ENCODE measurements at places on chromosomes 7 and 10.

DNA sequence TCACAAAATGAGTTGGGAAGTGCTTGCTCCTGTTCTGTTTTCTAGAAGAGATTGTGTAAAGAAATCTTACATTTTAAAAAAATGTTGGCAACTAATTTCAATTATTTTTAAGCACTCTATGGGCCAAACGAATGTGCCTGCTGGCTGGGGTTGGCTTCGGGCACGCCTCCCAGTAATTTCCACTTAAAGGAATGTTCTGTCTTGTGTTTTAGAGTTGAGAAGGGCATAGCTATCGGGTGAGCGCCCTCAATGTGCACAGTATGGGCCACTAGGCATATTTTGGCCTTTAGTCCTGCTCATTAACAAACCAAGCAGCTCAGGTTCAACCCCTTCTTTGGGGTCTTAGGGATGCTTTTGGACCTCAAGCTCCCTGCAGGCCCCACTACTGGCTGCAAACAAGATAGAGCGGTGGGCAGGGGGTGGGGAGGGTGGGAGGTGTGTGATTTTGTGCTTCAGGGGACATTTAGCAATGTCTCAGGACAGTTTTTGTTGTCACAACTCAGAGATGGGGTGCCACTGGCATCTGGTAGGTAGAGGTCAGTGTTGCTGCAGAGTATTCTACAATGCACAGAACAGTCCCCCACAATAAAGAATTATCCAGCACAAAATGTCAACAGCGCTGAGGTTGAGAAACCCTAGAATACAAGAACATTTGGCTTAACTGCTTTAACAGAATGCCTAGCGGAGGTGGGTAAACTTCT lies 40.7 kb downstream of the TACC2 start:
- no peak for DNase-seq

DNA sequence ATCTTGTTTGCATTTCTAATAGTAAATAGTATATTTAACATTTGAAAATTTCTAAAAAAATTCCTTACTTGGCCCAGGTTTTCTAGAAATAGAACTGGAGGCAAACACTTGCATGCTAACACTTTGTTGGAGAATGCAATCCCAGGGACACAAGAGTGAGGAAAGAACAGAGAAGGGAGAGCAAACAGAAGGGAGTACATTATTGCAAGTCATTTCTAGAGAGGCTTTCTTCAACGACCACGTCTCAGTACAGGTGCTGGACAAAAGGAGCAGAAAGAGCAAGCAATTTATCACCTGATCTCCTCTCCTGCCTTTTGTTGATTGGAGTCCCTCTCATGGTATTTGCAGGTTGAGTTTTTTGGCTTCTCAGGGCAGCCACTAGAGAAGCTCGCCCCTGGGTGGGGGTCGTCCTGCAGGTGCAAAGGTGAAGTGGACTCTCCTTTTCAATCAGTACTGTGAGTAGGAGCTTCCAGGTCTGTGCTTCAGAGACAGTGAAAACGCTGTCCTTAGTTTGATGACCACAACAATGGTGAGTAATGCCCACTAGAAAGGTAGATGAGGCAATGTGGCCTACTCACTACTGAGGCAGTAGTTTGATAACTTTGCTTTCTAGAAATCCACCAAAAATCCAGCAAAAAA lies 5.2 kb downstream of the CPED1 start:
- no peak for DNase-seq

- no peak for DNase-seq
Measured at GRCh38 chr7:155208681-155209477, 88.8 kb upstream of the INSIG1 start.

DNA sequence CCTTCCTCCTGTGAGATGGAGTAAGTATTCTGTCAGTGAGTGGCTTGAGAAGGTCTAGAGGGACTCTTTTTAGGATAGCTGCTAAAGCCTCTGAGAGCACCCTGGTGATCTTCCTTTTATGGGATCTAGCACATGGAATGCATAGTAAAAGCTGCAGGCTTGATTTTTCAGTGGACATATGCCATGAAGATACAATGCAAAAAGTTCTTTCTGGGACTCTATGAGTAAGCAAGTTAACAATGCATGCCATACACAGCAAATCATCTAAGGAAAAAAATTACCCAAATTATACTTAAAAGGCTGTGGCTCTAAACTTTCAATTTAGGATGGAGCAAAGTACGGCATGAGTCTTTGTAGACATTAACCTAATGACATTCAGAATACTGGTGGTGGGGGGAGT lies 154.5 kb downstream of the SGMS1 start:
- no peak for DNase-seq

DNA sequence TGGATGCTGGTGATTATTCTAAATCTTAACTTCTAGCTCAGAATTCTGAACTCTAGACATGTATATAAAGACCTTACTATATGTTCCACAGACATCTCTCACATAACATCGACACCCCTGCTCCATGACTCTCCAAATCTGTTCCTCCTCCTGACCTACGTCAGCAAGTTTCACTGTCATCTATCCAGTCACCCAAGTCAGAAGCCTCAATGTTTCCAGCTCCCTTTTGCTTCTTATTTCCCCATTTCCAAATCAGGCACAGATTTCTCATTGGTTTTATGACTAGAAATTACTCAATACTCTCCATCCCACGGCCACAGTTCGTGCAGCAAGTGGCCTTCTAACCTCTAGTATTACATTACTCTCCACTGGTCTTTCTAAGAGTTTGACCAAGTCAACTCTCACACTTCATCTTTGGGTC lies 28.5 kb downstream of the EPC1 start:
- DNase-seq = no peak

DNA sequence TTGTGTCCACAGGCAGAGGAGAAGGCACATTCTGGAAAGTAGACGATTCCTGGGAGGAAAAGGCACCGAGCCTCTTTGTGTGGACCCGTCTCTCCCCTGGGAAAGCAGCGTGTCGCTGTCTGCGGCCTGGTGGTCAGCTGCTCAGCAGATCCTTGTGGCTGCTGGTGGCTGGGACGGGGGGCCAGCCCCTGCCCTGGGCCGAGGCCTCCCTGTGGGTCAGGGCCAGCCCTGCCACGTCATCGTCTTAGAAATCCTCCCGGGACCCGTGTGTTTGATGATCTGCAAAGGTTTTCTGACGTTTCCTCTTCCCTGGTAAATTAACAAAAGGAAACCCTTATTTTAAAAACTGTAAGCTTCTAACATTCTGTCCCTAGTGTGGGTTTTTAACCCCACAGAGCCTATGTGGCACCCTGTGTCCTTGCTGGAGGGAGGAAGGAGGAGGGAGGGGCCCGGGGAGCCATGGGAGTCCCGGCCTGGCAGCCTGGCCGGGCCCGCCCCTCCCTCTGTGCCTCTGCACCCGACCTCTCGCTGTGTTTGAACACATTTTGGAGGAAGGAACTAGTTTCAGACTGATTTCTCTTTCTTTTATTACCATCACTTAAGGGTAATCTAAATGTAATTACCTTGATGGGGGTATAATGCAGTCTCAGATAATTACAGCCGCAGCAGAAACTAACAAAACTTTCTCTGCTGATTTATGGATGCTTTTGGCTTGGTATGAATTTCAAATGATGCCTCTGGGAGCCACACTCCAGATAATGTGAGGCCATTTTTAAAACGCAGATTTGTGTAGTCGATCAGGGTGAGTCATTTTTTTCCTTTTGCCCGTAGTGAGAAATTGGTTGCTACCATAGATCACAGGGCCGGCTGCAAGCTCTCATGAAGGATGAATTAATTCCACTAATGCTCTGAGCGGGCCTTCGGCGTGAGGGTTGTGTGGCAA lies 85.5 kb downstream of the NKX6-2 start:
- DNase-seq = no peak

- DNase-seq = no peak
Measured at GRCh38 chr7:1087465-1087814, 473 bp upstream of the GPER1 start.

- DNase-seq = no peak
Measured at GRCh38 chr7:92674379-92674778, 84.2 kb upstream of the FAM133B start.

Measured in CD4-positive, alpha-beta T cell treated with Interleukin-1 beta for 1 hour (primary cell).